EL (cell line): ENCODE measurements at places on chromosomes 11 and 22.

GRCh38 chr11:128482512-128483191 is 104.7 kb downstream of the ETS1 start:
- DNase-seq, result peak; percentile 58

- DNase-seq, result peak; percentile 48
Observed at GRCh38 chr11:102168481-102168880, 58.2 kb downstream of the YAP1 start.

GRCh38 chr11:122037911-122038310 is 78.1 kb downstream of the BLID start:
- DNase-seq, result no peak

DNA sequence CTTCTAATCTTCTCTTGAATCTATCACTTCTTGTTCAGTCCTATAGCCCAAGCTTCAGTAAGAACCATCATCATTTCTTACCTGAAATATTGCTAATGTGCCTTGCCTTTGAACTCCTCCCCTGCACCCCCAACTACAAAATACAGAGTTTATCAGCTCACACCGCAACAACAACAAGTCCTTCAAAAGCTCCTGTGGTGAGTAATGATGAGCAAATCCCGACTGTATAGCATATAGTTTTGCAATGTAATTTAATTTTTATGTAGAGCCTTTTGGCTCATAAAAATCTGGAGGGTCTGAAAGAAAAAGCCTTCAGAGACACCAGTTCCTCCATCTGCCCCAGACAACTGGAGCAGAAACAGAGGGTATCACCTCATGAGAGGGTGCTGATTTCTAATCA is 124.7 kb downstream of the ARHGAP32 start:
- peak; percentile 1 for DNase-seq

DNA sequence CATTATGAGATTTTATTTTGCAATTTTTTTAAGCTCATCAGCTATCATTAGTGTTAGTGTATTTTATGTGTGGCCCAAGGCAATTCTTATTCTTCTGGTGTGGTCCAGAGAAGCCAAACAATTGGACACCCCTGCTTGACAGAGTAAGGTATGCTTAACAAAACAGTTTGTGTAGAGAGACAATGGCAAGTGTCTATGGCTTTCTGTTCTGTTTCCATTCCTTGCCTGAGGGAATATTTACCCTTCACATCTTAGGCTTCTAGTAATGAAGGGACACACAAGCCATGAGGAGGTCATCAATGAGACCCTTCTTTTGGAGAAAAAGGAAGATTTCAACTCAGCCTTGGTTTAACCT is 1278.4 kb upstream of the TENM4 start:
- no peak for DNase-seq

- DNase-seq, result no peak
Observed at GRCh38 chr22:25496396-25497064, 67.9 kb upstream of the GRK3 start.

GRCh38 chr11:2665526-2666400 is 34.0 kb downstream of the KCNQ1OT1 start:
- no peak for DNase-seq

DNA sequence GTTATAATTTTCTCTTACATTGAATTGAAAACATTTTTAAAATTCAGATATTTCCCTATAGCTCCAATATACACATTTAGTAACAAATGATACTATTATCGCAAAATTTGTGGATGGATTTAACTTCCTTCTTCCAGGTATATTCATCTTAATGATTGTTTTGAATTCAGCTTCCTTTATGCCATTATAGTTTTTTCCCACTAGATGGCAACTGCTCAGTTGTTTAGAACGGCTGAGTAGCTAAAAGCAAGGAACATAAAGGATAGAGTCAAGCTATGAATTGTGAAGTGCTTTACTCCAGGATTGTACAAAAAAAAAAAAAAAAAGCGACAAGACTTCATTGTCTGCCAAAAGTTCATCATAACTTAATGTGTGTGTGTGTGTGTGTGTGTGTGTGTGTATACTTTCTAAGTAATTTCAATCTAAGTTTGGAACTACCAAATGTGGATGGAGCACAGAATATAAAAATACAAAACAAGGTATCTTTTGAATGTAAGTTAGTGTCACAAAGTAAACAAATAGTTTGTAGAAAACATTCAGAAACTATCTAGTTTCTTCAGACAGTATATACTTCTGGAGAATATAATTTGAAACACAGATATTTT is 846.4 kb downstream of the DLG2 start:
- peak; percentile 16 for DNase-seq
